ENCODE measurements at places on chromosomes 3 and 15. TPM values are rescaled to one million over a fixed set of nuclear protein-coding genes. Genes with fewer than 3 reads are reported as not detected.

DNA sequence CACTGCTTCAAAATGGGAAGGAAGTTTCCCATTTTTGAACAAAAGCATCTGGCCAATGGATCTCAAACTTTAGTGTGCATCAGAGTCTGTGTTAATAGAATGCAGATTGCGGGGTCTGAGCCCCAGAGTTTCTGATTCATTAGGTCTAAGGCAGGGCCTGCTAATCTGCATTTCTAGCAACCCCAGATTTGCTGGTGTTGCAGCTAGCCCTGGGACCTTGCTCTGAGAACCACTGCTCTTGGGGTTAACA is 30.7 kb upstream of the USP3 start:
- no peak for DNase-seq

The TTLL13 gene
- total RNA-seq = not detected

The COL8A1 gene
- 19.4 TPM for total RNA-seq

DNA sequence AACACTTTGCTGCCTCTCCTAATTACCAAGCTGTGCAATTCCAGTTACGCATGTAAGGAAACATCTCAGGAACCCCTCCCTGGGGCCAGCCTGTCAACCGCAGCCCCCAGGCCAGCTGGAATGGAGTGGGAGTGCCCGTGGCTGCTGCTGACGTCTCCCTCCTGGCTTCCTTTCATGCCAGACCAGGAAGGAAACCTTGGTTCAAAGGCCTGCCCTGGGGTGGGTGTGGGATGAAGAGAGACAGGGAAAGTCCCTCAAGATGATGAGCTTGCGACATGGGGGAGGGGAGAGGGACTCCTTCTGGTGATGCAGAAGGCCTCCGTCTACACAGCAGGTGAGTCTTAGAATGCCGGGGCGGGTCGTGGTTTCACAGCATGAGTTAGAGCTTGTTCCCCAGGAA is 11.4 kb upstream of the CYP11A1 start:
- DNase-seq = no peak

The BSN gene
- total RNA-seq = 0.39 TPM

The KCTD6 gene
- total RNA-seq = 7.1 TPM

DNA sequence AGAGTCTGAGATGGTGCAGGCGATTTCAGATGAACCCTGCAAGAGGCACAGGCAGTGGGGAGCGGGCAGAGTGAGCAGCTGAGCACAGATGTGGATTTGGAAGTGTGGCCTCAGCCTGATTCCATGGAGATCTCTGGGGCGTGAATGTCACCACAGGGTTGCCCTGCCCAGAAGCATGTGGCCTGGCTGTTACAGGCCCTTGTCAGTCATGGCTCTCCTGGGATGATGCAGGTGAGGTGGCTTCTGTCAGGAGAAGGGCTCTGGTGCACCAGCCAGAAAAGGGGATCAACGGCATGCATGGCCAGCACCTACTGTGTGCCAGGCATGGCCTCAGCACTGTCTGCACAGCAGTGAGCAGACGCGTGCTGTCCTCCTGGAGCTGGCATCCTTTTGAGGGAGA is 11.9 kb downstream of the HDAC11 start:
- DNase-seq = no peak

DNA sequence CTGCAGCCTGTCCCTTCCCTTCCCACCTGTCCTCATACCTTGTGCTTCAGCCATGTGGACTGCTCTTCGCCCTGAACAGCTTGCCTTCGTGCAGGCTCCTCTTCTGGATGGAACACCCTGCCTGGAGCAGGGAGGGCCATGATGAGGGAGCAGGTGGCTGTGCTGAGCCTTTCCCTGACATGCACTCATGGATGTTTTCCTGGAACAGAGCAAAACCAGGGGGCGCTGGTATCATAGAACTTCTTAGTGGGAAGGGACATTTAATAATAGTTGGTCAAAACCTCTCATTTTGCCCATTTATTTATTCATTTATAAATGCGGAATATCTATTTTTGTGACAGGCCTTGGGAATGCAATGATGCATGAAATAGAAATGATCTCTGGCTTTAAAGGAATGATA is 149.3 kb downstream of the CACNA1D start:
- DNase-seq = no peak

The LINS1 gene
- 10.6 TPM for total RNA-seq

The MITF gene
- 35.2 TPM for total RNA-seq

DNA sequence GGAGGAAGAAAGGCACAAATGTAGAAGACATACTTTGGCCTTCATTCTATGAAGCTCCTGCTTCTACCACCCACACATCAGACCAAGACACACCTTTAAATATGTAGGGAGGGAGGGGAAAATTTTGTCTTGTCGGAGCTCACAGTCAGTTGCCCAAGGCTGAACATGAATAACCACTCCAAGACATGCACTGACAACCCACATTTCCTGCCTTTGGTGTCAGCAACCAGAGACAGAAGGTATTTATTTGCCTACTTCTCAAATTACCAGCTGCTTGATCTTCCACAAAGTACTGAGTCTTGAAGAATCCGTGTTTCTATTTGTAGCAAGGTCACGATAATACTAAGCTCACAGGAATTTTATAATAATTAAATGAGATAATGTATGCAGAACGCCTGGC is 169.7 kb downstream of the KCNMB2 start:
- no peak for DNase-seq

GRCh38 chr3:119616056-119616455 is 18.4 kb downstream of the PLA1A start:
- DNase-seq = no peak

DNA sequence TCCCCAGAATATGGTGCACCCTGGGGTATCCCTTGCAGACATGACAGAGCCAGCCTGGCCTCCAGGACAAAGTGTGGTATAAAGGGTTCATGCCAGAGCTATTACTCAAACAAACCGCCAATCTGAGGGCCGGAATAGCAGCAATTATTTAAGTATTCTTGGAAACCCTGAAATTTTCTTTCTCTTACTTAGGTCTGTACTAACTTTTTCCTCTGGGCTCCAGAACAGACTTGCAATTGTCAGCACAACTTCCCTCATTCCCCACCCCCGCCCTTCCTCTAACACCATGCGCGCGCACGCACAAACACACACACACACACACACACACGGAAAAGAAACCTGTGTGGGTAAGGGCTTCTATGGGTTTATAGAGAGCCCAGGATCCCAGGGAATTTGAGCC is 56.3 kb downstream of the ISG20 start:
- no peak for DNase-seq

- DNase-seq = no peak
These were observed 502.5 kb downstream of the MECOM start for GRCh38 chr3:169161011-169161410.

The SHC4 gene
- total RNA-seq = 1.8 TPM

DNA sequence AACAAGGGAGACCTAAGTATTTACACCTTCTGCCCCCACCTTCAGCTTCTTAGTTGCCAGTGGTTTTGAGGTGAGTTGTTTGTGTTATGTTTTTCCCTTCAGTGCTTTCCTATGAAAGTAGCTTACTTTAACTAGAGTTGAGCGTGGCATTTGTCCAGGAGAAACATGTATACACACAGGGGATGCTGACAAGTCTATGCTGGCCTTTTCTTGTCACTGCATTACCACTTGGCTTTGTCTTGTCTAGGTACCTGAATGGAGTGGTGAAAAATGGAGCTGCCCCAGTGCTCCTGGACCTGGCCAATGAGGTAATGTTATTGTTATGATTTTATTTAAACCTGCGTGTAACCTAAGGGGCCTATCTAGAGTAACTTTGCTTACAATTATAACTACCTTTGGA is 74.4 kb downstream of the CDIN1 start:
- no peak for DNase-seq

GRCh38 chr3:151445273-151446001 is 15.4 kb downstream of the IGSF10 start:
- peak; percentile 38 for DNase-seq

The SLC24A5 gene
- total RNA-seq = not detected

The IGF2BP2 gene
- total RNA-seq = 12.8 TPM

- DNase-seq = no peak
These were observed 157.3 kb upstream of the CGNL1 start for GRCh38 chr15:57218826-57219576.

GRCh38 chr3:157531301-157531660 is 28.1 kb upstream of the VEPH1 start:
- no peak for DNase-seq

The LIPH gene
- total RNA-seq = 0.13 TPM

- no peak for DNase-seq
These were observed 210.3 kb upstream of the SGO1 start for GRCh38 chr3:20396335-20396734.

GRCh38 chr3:119156868-119157267 is 10.9 kb downstream of the TEX55 start:
- DNase-seq = no peak

The DAZL gene
- total RNA-seq = not detected

The SLC7A14 gene
- total RNA-seq = not detected

The ZKSCAN7 gene
- 2.8 TPM for total RNA-seq

DNA sequence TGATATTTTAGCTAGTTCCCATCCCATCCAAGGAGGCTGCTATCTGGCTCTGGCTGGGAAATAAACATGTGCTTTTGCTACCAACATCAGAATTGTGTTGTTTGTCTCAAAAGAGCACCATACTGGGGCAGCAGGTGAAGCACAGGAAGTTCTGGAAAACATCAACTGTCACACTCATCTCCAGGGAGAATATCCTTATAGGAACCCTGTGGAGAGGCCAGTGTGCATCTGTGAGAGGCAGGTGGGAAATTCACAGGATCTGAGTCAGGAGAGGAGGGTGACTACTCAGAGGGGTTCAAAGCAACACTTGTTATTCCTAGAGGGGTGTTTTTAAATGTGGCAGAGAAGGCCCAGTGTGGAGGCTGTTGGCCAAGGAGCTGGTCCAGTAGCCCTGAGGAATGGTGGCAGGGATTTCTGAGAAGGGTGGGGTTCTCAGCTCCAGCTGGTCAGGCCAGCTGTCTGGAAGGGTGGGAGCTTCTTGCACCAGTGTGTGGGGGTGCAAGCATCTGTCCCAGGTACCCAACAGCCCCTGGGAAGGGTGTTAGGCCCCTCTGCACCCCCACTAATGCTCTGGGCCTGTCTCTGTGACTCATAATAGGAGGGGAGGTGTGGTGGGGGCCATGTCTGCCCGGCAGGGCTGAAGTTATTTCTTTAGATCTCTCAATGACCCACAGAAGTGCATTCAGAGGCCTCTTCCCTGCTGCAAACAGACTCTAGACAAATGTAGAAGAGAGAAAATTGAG is 28.7 kb downstream of the RPSA start:
- no peak for DNase-seq

GRCh38 chr3:49238274-49239127 is 38.5 kb downstream of the C3orf62 start:
- DNase-seq = no peak

DNA sequence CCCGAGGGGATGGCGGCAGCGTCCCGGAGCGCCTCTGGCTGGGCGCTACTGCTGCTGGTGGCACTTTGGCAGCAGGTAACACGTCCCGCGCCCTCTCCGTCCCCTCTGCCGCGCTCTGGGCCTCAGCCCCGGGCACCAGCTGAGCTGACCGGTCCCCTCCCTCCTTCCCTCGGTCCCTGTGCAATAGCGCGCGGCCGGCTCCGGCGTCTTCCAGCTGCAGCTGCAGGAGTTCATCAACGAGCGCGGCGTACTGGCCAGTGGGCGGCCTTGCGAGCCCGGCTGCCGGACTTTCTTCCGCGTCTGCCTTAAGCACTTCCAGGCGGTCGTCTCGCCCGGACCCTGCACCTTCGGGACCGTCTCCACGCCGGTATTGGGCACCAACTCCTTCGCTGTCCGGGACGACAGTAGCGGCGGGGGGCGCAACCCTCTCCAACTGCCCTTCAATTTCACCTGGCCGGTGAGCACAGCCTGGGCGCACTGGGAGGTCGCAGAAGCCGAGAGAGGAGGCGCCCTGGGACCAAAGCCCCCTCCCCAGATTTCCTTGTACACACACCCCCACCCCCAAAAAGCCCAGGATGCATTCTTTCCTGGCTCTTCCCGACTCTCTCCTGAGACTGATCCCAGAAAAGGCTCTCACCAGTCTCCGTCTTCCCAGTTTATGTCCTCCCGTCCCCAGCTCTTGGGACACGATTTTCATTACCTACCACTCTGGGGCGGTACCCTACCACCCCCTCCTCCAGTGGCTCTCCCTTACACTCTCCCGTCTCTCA is 705 bp downstream of the DLL4 start:
- peak; percentile 67 for DNase-seq

The PRKAR2A gene
- total RNA-seq = 42.5 TPM

The OXTR gene
- 0.59 TPM for total RNA-seq

GRCh38 chr15:57609805-57610529 is 18.3 kb downstream of the MYZAP start:
- DNase-seq = peak; percentile 76

DNA sequence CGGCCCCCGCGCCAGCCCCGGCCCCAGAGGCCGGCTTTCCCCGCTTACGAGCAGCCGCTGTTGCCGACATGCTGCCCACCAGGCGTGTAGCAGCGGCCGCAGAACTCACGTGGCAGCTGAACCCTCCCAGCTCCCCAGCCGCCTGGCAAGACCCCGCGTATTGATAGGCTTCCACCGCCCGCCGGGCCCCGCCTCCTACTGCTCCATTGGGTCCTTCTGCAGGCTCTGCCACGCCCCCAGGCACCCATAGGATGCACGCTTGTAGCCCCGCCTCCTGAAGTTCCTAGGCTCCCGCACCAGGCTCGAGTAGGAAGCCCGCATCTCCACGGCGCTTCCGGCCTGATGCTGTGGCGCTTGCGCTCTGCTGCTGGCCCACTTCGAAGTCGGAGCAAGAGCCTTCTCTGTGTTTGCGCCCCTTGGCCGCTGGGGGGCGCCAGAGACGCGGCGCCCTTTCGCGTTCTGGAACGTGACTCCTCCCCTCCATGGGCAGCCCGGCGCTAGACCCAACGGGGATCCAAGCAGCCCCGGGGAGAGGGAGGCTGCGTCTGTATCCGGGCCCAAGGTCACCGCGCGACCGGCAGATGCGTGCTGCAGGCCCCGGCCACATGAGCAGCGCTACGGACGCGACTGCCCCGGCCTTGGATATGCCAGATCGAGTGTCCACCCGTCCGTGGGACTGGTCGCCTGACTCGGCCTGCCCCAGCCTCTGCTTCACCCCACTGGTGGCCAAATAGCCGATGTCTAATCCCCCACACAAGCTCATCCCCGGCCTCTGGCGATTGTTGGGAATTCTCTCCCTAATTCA is at the start of the genes PARP3 and RRP9:
TSS of gene PARP3 (plus strand) at position 566 of the 805 bp plus-strand sequence. CDS start 993 bp downstream, outside the sequence.
TSS of gene RRP9 (minus strand) at position 107 of the 805 bp plus-strand sequence. CDS start at position 70, 37 bp downstream.
- DNase-seq = peak; percentile 100

DNA sequence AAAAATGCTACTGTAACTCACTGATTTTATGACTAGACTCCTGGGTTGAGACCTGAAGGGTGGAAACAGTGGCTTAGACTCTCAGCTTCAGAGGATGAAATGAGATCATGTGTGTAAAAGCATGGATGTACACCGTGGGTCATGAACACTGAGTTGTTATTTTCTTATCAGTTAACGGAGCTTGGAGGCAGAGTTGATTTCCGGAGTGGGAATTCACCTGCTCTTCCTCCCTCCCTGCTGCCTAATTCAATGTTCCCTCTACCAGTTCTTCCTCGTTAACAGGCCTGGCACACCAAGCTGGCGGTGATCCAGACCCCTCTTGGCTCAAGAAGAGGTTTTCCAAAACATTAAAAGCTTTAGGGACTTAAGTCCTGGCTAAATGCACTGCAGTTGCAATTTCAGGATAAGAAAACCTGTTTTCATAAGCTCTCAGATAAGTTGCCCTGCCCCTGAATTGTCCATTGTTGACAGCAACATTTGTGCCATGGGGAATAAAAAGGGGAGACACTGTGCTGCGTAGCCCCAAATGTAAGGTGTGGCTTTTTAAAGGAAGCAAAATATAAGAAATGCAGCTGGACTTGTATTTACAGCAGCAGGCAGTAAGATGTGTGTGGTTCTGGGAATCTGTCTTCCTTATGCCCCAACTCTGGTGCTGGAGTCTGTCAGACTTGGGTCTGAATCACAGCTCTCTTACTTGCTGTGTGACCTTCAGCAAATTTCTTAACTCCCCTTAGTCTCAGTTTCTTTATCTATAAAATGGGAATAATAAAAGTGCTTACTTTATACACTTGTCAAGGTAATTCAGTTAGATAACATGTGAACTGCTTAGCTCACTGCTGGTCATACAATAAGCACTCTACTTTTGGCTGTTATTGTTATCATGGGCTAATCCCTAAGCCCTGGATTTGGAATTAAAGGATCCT is 9.9 kb downstream of the PDIA5 start:
- peak; percentile 79 for DNase-seq
